ENCODE measurements at places on chromosomes 3 and 15. TPM values are rescaled to one million over a fixed set of nuclear protein-coding genes. Genes with fewer than 3 reads are reported as not detected.

STRIT1 gene
- polyA plus RNA-seq, result not detected

CHST14 gene
- polyA plus RNA-seq, result 5.7 TPM

ZNF502 gene
- 1.3 TPM for polyA plus RNA-seq

GABRR3 gene
- not detected for polyA plus RNA-seq

- no peak for DNase-seq
Observed at GRCh38 chr3:30268288-30268687, 338.1 kb upstream of the TGFBR2 start.

DNA sequence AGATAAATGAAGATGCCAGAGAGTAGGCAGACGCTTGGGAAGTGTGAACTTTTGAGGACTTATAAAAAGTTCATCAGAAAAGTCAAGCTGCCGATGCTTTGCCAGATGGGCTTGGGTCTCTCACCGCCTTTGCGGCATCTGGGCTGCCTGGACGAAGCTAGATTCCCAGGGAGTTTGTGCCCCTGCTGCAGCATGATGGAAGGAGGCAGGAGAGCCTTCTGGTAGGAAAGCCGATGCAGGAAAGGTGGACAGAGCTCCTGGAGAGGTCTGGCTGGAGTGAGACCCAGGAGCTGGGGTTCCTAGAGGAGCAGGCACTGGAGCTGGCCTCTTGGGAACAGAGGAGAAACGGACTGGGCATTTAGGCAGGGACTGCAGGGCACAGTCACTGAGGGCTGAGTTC, 51.9 kb upstream of the ATP2B2 start:
- no peak for DNase-seq

DNA sequence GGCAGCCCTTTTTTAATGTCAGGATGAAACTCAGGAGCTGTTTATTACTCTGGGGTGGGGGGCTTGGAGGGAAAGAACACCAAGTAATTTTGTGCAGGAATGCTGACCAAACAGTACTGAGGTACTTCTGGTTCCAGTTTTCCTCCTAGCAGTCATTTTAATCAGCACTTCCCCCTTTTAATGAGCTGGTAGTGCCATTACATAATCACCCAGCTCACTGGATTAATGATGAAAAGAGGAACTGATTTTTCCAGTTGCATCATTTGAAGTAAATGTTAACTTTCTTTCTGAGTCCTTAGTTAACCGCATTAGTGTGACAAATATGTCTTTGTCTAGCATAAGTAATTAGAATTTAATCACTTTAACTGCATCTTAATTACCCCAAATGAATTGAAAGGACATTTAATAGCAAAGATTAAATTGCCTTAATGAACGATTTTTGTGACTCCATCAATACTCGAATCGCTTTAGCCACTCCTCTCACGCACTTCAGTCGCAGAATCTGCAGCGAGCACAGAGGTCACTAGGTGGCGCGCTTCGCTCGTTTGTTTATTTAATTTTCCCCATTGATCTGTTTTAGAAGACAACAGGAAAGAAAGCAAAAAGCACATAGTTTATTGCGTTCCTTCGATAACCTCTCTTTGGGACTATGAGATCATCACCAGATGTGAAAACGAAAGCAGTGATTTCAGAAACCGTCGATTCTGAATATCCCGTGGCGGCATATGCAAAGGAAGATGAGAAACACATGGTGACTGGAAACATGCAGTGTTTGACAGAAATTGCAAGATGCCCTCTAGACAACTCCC, 9.8 kb downstream of the ONECUT1 start:
- peak; percentile 39 for DNase-seq

- no peak for DNase-seq
Observed at GRCh38 chr3:127693336-127693843, 20.6 kb downstream of the ABTB1 start.

DNA sequence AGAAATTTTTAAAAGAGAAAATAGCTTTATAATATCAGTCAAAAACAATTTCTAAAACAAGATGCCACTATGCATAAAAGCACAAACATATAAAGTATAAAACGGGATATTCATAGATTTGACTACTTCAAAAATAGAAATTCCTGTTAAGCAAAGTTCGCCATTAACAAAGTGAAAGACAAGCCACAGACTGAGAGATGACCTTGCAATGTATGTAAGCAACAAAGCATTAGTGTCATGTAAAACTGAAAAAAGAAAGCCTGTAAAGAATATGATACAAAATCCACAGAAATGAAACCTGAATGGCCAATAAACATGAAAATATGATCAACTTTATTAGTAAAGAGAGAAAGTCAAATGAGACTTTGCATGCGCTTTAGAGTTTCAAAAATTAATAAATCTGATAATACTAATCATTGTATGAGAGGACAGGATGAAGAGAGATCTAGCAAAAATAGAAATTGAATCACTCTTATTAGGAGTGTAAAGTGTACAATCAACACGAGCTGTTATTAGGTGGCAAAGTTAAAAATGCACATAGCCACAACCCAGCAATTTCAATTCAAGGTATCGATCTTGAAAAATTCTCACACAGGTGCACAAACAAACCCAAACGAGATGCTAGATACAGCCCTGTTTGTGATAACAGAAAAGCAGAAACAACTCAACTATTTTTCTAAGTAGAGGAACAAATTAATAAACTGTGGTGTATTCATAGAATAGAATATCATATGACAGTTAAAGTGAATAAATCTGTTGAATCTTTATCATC, 173.6 kb downstream of the MECOM start:
- no peak for DNase-seq

GRCh38 chr3:150607267-150608065, 4.3 kb downstream of the SELENOT start:
- DNase-seq, result no peak

- no peak for DNase-seq
Observed at GRCh38 chr15:64524778-64525177, 64.4 kb downstream of the ZNF609 start.

- no peak for DNase-seq
Observed at GRCh38 chr3:76699846-76700245, 340.1 kb upstream of the ROBO2 start.

DNA sequence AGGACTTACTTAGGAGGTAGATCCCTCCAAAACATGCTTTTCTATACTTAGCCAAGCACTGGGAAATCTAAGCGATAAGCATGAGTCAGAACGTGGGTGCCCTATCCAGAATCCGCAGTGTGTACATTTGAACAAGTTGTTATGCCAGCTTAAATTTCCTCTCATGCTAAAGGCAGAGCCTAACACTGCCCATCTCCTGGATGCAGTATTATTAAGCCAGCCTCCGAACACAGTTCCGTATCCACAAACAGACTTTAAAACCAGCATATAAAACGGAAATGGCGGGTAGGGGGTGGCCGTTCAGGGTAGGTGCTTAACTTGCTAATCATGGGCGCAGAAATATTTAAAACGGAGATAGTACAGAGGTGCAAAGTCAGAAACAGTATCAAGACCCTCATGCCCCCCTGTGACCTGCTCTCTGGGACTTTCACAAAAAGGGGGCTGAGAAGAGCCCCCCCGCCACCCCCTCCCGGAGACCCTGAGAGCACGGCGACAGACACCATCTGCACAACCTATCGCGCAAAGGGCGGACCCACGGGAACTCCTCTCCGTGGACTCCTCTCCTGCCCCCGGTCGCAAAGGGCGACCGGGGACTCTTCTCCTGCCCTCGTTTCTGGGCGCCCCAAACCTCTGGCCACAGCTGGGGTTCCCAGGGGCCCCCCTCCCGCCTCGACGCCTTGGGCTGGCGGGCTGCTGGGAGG, 889 bp upstream of the LRRIQ4 start:
- DNase-seq, result no peak

DNA sequence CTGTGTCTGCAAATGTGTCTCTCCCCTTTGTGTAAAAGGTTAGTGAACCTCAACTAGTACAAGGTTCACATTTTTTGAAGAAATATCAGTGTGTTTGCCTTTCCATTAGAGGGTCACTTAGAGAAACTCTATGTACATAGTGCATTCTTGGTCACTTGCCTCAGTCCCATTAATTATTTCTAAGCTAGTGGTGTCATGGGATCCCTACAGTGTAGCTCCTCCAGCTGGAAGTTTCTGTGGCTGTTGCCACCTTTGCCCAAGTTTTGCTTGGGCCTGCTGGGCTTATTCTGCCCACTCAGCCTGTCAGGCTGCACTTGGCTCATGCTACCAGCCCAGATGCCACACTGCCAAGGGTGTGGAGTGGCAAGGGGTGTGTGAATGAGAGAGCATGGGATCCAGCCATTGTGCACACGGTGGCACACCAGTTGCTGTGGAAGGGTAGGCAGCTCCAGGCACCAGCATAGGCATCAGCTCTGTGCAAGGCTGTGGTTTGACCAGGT, 161.7 kb downstream of the ARPP21 start:
- DNase-seq, result no peak

GRCh38 chr15:81265256-81265943, 58.5 kb downstream of the STARD5 start:
- DNase-seq, result no peak

GRCh38 chr15:91461377-91461776, 361.3 kb downstream of the SV2B start:
- no peak for DNase-seq

DNA sequence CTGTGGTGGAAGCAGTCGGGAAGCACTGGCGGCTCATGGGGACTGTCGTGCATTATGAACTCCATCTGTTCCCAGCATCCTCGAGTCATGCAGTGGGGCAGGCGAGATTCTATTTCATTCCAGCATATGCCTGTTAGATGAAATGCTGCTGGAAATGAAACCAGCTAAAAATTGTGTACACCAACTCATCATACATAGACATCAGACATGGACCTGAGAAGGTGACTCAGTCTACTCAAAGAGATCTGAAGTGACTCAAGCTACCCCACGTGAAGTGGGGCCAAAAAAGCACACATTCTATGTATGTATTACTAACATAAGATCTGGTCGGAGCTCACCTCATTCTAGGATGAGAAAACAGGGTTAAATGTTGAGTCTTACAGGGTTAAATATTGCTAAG, 47.5 kb upstream of the FAM98B start:
- no peak for DNase-seq

DNA sequence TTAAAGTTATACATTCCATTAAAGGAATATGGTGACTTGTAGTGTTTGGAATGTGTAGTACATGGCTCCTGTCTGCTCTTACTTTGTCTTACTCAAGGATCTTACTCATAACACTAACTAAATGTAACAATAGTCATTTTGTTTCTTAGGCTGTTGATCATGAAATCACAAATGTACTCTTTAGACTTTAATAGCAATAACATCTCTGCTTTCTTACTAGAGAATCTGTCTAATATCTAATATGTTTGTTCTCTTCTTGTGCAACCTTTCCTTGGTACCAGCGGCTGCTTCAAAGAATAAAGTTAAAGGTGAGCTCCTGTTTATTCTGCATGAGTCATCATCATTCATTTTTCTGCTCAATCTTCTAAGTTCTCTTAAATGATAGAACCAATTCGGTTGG, 767.5 kb downstream of the CADM2 start:
- no peak for DNase-seq

GRCh38 chr3:146626403-146627122, 21.4 kb upstream of the PLSCR5 start:
- no peak for DNase-seq

DNA sequence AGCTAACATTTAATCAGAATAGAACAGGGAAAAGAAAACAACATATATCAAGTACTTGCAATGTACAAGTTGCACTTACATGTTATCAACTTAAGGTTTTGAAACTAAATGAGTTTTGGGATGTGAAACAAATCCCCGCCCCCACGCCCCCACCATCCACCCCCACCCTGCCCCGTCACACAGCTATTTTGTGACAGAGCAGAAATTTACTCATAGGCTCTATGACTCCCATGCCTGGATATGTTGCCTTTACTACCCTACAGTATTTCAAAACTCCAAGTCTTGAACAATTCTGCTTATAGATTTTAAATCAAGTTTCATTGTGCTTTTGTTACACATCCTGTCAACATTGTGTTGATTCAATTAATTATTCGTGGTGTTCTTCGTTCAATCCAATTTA, 18.1 kb upstream of the IL1RAP start:
- DNase-seq, result no peak

- DNase-seq, result no peak
Observed at GRCh38 chr3:19652336-19652735, 281.7 kb downstream of the EFHB start.

- no peak for DNase-seq
Observed at GRCh38 chr3:72590732-72591221, 257.5 kb downstream of the SHQ1 start.

GRCh38 chr3:5198986-5199731, 11.7 kb downstream of the EDEM1 start:
- DNase-seq, result no peak

- no peak for DNase-seq
Observed at GRCh38 chr3:65539616-65540015, 499.1 kb downstream of the MAGI1 start.
